CD4-positive, alpha-beta T cell treated with Interleukin-6 for 4 hours (primary cell): ENCODE measurements at places on chromosomes 4 and X.
A peak's percentile ranks its signal among the peaks of the same experiment; 100 is the strongest.

DNA sequence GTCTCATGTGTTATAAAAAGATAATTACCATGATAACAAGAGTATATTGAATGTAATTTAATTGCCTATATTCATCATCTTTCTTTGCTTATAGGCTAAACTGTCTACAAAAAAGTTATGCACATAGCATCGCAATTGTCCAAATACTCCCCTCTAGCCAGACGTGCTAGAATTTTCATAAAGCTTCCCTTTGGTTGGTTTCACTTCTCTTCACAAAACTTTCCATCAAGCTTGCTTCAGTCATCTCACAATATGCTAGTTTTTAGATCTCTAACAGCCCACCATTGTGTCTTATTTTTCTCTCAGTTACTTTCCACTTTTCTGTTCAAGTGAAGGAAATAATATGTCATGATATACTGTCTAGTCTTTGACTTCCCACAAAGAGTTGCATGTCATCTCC, 448.3 kb upstream of the SPANXN1 start:
- no peak for DNase-seq

DNA sequence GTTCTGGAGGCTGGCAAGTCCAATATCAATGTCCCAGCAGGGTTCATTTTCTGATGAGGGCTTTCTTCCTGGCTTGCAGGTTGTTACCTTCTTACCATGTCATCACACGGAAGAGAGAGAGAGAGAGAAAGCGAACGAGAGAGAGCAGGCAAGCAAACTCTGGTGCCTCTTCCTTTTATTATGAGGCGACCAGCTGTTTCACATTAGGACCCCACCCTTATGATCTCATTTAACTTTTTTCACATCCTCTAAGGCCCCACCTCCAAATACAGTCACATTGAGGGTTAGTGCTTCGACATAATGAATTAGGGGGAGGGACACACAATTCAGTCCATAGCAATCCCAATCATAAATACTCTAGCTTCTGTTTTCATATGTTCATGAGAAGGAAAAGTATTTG, 10.6 kb upstream of the GPR174 start:
- peak; percentile 28 for DNase-seq

DNA sequence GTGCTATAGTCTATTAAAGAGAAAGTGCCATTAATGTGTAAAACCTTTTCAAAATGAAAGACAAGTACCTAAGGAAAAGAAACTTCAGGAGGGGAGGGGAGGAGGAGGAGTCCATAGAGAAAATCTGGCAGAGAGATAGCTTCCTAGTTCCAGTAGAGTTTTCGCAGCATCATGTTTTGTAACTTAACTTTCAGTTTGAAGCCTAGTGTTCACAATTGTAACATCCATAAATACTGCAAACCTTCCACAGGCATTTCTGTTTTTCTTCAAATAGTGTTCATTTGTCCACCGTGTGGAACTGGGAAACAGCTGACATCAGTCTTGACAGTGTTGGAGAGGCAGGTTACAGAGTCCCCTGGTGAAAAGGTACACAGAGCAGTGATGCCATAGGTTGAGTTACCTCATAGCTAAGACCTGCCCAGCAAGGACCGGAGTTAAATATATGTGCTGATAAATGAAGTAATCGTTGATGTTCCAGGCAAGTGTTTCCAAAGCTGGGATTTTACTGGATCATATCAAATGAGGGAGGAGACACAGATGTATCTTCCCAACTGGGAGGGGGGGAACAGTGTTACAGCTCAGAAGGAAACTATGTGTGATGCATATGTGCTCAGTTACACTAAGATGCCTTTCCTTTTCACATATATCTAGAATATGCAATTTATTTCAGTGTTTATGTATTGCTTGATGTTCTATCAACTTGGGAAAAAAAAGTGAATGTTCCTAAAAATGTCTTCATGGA, 369.5 kb upstream of the FAM241A start:
- DNase-seq: no peak

- DNase-seq: no peak
These were observed 116.4 kb downstream of the PPP3CA start for GRCh38 chr4:101230801-101231426.

GRCh38 chr4:82710197-82710929, 88.2 kb downstream of the SCD5 start:
- no peak for DNase-seq

DNA sequence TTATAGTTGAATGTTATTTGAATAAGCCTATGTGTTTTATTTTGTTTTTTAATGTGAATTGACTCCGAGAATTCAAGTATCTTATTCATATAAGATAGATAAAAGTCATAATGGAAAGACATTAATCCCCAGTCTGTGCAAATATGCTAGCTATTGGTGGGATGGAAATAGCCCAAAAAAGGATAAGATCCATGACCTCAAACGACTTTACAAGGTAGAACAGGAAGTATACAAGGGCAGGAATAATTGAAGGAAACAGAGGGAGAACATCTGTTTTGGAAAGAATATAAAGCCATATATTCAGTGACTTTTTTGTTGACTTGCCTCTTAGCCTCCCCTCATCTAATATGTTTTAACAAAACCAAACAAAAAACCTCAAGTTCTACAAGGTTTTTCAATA, 9.0 kb downstream of the ABCE1 start:
- no peak for DNase-seq

DNA sequence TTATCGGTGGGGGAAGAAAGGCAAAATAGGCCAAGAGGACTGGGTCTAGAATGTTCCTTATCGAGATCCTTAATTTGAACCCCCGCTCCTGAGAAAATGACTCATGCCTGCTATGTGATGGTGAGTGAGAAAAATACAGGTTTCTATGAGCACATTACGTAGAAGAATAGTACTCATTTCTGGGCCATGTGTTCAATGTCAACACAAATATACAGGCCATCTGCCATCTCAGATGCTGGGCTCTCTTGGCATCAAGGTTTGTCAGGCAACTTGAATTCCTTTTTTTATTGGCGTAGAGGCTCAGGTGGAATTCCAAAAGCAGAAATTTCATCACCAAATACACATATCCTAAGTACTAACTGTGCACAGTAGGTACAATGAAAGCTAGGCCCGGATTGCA, 81.4 kb upstream of the TRIM2 start:
- DNase-seq: no peak

GRCh38 chrX:86137071-86137470, 11.2 kb upstream of the DACH2 start:
- DNase-seq: no peak

DNA sequence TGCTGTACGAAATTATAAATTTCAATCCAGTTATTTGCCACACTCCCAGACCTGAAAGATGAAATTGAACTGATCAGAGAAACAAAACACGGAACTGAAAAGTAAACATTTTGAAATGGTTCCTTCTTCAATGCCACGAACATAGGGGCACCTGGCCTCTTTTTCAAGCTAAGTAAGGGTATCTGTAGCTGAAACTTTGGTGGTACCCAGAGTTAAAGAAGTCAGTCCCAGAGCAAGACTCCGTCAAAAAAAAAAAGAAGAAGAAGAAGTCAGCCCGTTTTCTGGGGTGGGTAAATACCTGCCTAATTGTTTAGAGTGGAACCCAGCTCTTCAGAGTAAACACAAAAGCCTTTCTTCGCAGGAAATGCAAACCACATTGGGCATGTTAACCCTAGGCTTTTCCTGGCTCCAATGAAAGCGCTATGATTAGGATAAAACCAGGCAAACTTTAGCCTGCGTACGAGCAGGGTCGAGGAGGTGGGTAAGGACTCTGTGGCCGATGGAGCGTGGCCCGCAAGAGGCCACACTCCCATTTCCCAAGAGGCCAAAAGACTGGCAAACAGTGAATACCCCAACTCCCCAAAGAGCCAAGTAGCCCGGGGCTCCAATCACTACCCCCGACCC, 1.3 kb downstream of the ANTXR2 start:
- DNase-seq: no peak

GRCh38 chr4:179762840-179763239, 2320.6 kb upstream of the AGA start:
- no peak for DNase-seq

- no peak for DNase-seq
These were observed 164.6 kb downstream of the DHRSX start for GRCh38 chrX:2336181-2336580.

DNA sequence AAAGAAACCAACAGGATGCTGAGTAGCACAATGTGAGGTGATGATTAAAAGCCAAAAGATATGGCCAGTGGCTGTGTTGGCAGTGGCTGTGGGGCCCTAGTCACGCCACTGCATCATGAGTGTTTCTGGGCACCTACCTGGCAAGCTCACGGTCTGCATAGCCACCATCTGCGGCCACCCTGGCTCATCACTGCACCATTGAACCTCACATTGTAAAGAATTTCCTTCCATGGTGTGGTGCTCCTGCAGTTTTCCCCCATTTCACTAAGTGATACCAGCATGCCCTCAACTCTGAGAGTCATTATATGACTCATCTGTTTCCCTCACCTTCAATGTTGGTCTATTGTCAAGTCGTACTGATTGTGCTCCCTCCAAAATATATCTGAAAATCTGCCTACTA, 45.5 kb upstream of the CLNK start:
- DNase-seq: no peak

DNA sequence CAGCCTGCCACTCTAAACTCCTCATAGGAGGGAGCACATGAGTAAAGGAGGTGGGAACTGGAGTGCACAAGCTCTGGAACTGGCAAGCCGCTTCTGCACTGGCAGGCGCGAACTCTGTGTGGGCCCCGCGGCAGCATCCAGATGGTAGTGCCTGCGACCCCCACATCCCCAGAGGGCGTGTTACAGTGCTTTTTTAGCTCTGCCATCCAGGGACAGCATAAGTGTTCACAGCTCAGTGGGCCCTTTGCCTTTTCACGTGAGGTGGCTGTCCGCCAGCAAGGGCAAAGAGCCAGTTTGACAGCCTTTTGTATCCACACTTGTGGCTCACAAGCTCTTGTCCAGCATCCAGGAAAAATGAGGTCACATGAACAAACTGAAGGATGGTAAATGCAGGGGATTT, 581.6 kb upstream of the DIAPH2 start:
- DNase-seq: no peak

GRCh38 chr4:108900018-108900580, 137.2 kb upstream of the ETNPPL start:
- DNase-seq: no peak

DNA sequence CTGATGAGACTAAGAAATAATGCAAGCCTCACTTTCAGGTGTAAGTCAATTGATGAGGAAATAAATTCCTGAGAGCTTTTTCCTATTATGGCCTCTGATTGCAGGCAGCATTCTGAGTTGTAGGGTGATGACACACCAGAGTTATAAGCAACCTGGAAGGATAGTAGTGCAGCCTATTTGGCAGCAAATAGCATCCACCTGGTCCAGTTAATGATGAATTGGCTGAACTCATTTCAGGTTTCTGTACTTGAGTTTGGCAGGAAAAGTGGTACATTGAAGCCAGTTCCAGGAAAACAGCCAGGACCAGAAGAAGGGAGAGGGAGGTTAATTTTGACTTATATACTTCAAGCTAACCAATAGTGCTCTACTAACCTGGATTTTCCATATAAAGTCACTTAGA, 316.8 kb downstream of the NAF1 start:
- no peak for DNase-seq

GRCh38 chr4:108861334-108861733, 98.5 kb upstream of the ETNPPL start:
- DNase-seq: no peak

DNA sequence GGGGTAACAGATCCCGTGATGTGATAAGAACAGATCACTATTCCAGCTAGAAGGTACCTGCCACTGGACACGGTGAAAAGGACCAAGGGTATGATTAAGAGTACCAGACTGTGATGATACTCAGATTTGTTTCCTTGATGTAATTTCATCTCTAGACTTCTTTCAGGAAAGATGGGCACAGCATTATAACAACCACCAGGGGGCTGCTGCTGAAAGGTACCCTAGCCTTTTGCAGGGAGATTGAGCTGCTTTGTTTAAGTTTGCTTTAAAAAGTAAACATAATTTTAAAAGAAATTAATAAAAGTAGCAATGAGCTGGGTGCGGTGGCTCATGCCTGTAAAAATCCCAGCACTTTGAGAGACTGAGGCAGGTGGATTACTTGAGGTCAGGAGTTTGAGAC, 145.4 kb downstream of the EMCN start:
- no peak for DNase-seq

GRCh38 chr4:40909363-40909876, 159.7 kb downstream of the NSUN7 start:
- no peak for DNase-seq

GRCh38 chr4:185710487-185710995, 101.5 kb downstream of the SORBS2 start:
- DNase-seq: no peak

DNA sequence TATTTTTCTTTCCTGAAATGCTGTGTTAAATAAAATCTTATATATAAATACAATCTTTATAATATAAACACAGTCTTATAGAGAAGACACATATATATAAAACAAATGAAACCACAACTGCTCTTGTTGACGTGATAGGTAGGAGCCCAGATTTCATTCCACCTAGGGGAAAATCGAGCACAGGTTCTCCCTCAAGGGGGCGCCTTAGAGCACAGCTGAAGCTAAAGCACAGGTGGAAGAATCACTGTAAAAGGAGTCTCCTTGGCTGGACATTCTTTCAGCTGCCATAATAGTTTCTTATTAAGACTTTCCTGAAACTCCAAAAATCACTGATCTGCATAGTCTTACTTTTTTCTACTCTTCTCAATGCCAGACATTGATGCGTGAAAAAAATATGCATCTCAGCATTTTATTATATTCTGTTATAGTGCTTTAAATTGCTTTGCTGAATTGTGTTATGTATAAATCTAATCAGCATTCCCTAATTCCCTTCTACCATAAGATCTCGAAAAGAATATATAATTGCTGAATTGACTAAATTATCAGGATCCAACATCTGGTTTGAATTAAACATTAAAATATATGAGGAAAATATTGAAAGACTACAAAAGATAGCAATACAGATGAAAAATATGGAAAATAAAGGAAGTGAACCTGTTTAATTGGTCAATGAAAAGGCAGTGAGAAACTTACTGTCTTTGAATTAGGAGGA, 25.5 kb upstream of the RXFP1 start:
- DNase-seq: peak; percentile 3

GRCh38 chrX:102154218-102154860, 1.4 kb downstream of the BEX5 start:
- DNase-seq: peak; percentile 14

DNA sequence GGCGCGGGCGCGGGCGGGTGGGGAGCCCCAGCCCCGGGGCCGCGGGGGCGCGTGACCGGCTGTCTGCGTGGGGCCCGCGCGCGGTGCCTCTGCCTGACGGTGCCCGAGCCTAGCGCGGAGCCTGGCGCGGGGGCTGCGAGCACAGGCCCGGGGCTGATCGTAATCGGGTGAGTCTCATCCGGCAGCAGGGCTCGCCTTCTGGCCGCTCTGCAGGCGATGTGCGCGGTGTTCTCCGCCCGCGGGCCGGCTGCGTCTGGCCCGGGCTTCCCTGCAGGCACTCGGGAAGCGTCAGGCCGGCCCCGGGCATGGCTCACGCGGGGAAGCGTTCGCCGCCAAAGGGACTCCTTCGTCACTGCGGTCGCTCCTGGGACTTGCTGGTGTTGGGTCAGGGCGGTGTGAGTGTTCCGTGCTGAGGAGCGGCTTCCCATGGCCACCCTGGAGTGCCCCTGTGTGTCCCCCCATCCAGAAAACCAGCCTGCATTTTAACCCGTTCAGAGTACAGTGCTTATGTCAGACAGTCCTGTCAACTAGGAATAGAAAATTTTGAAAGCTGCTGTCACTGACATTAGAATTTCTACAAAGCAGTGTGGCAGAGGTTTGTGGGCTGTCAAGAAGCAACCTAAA, 40.6 kb downstream of the FAM149A start:
- no peak for DNase-seq
